Astrocyte (in vitro differentiated cells and primary cell): ENCODE measurements at places on chromosomes 5 and 9. TPM values are rescaled to one million over a fixed set of nuclear protein-coding genes. Genes with fewer than 3 reads are reported as not detected.
A peak's percentile ranks its signal among the peaks of the same experiment; 100 is the strongest.

The ADGRV1 gene
- total RNA-seq = 5.4 and 10.0 TPM in 2 replicates

The PCDHB2 gene
- 44.3 and 50.7 TPM in 2 replicates for total RNA-seq

The PDCD1LG2 gene
- 8.8 and 9.4 TPM in 2 replicates for total RNA-seq

The NSG2 gene
- 0.09 and 0.38 TPM in 2 replicates for total RNA-seq

The ZFR gene
- total RNA-seq = 65.8 and 68.4 TPM in 2 replicates

The NEUROG1 gene
- total RNA-seq = not detected in 2 replicates

The SLC1A3 gene
- 20.9 and 23.8 TPM in 2 replicates for total RNA-seq

The RORB gene
- 0.11 and 0.17 TPM in 2 replicates for total RNA-seq

The SHC3 gene
- 3.1 and 4.6 TPM in 2 replicates for total RNA-seq

DNA sequence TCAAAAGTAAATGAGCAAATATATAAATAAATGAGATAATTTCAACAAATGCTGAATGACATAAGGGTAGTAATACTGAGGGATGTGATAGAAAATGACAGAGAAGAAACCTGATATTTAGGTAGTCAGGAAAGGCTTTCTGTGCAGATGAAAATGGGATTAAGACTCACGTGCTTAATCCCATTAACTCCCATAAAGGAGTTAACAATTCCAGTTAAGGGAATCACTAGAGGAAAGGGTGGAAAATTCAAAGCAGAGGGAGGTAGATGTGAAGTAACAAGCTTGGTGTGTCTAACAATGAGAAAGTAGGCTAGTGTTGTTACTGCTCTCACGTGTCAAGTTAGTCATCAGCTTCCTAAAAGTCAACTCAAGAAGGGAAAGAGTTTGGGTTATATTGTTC lies 90.5 kb upstream of the TRIM32 start:
- no peaks in the 10 kb centered on the region for H3K36me3 ChIP-seq
- H3K27ac ChIP-seq = no peak overlapping the region
- H3K4me3 ChIP-seq = no peak overlapping the region
- no peaks in the 10 kb centered on the region for H3K27me3 ChIP-seq

DNA sequence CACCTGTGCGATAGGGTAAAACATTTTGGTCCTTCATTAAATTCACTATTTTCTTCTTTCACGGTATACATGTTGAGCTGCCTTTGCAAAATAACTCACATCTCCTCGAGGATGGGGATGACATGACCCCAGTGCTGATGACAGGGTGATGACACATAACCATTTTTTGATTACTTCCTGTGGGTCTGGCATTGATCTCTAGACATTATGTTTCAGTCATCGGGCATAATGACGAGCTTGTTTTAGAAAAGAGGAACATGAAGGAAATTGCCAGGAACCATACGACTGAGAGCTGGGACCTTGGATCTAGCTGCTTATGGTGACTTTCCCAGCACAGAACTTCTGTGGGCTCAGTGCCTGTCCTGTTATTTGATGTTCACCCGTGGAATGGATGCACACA lies 25.2 kb downstream of the COL5A1 start:
- peaks cover 22% of the 10 kb centered on the region for H3K36me3 ChIP-seq
- H3K27me3 ChIP-seq = no peaks in the 10 kb centered on the region
- no peak overlapping the region for H3K4me3 ChIP-seq

DNA sequence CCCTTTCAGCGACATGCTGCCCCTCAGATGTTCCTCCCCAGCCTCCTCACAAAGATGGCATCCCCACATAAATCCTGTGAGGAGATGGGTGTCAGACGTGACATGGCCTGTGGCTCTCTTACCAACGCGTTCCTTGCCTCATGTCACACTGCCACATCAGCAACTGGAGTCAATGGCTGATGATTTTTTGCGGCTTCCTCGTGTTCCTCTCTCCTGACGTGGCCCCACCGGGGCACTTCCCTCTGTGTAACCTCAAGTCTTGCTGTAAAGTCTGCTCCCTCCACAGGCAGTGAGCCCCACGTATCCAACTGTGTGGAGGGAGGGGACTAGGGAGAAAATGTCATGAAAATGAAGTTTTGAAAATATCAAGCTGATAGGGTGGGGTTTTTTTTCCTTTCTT lies 53.2 kb upstream of the SHISAL2B start:
- H3K4me1 ChIP-seq = no peaks in the 10 kb centered on the region
- no peak for DNase-seq
- no peak overlapping the region for H3K27ac ChIP-seq
- H3K4me3 ChIP-seq = no peak overlapping the region
- H3K36me3 ChIP-seq = no peaks in the 10 kb centered on the region

- H3K4me1 ChIP-seq = peaks cover 9% of the 10 kb centered on the region
- H3K27ac ChIP-seq = no peak overlapping the region
- H3K4me3 ChIP-seq = no peak overlapping the region
- DNase-seq = peak; percentile 65
Observed at GRCh38 chr5:175842951-175843793, 28.2 kb upstream of the CPLX2 start.

DNA sequence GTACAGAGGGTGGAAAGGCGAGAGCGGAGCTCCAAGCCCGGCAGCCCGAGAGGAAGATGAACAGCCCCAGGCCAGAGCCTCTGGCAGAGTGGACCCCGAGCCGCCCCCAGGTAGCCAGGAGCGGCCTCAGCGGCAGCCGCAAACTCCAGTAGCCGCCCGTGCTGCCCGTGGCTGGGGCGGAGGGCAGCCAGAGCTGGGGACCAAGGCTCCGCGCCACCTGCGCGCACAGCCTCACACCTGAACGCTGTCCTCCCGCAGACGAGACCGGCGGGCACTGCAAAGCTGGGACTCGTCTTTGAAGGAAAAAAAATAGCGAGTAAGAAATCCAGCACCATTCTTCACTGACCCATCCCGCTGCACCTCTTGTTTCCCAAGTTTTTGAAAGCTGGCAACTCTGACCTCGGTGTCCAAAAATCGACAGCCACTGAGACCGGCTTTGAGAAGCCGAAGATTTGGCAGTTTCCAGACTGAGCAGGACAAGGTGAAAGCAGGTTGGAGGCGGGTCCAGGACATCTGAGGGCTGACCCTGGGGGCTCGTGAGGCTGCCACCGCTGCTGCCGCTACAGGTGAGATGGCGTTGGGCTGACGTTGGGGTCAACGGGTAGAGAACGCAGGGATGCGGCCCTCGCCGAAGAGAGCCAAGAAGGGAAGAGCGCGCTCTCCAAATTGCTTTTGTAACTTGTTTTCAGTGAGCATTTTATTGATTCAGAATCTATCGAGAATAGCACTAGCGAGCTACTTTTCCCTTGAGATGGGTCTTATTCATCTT lies at the start of gene PTGER4:
TSS of gene PTGER4 (plus strand) at position 3 of the 769 bp plus-strand sequence. CDS start 1,079 bp downstream, outside the sequence.
- H3K4me3 ChIP-seq = peak within 1 kb of the TSS; percentile 79
- H3K27me3 ChIP-seq = no peaks in the 10 kb centered on the region
- peak within 1 kb of the TSS; percentile 97 for H3K27ac ChIP-seq
- H3K36me3 ChIP-seq = no peaks in the 10 kb centered on the region

DNA sequence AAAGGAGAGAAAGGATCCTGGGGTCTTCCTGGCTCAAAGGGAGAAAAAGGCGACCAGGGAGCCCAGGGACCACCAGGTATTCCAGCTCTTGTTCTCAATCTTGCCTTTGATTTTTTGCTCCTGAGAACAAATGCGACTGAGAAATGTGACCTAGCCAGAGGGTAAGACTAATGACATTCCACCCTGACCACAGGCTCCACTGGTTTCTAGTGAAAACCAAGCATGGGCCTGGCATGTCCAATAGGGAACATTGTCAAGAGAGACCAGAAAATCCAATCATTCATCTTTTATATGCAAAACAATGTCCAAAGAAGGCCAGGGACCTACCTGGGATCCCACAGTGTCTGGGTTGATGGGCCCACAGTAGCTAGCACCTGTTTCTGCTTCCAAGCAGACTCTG lies 50.3 kb upstream of the TGFBR1 start:
- no peaks in the 10 kb centered on the region for H3K36me3 ChIP-seq
- peaks cover 74% of the 10 kb centered on the region for H3K4me1 ChIP-seq
- H3K4me3 ChIP-seq = no peak overlapping the region

GRCh38 chr5:107118184-107119019 lies 552.3 kb downstream of the EFNA5 start:
- H3K4me3 ChIP-seq = no peak overlapping the region
- H3K27me3 ChIP-seq = no peaks in the 10 kb centered on the region
- no peaks in the 10 kb centered on the region for H3K36me3 ChIP-seq
- no peaks in the 10 kb centered on the region for H3K4me1 ChIP-seq
- no peak overlapping the region for H3K27ac ChIP-seq

GRCh38 chr5:103358305-103358995 lies 99.9 kb downstream of the MACIR start:
- H3K27me3 ChIP-seq = no peaks in the 10 kb centered on the region
- H3K27ac ChIP-seq = no peak overlapping the region
- no peak for DNase-seq
- no peaks in the 10 kb centered on the region for H3K36me3 ChIP-seq
- H3K4me3 ChIP-seq = no peak overlapping the region

GRCh38 chr9:110897943-110898342 lies 140.3 kb downstream of the LPAR1 start:
- H3K4me3 ChIP-seq = no peak overlapping the region
- no peaks in the 10 kb centered on the region for H3K27me3 ChIP-seq
- H3K27ac ChIP-seq = no peak overlapping the region
- no peaks in the 10 kb centered on the region for H3K4me1 ChIP-seq
- H3K36me3 ChIP-seq = no peaks in the 10 kb centered on the region

DNA sequence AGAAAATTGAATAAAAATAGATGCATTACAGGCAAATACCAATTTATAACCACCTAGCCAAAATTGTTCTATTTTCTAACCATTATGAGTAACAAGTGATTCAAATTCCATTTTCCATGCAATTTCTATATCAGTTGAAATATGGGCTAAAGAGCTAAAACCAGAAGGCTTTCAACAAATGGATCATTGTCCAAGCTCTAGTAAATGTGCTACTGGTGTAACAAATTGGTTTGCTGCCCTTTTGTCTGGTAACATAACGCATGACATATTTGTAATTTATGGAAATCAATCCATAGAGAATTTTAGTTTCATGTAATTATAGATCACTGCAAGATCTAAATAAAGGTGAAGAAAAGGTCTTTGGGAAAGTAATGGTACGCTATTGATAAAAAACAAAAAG lies 708.0 kb upstream of the GRAMD2B start:
- no peak overlapping the region for H3K27ac ChIP-seq
- peaks cover 13% of the 10 kb centered on the region for H3K4me1 ChIP-seq
- H3K27me3 ChIP-seq = no peaks in the 10 kb centered on the region
- no peak overlapping the region for H3K4me3 ChIP-seq
- H3K36me3 ChIP-seq = no peaks in the 10 kb centered on the region
- DNase-seq = no peak

DNA sequence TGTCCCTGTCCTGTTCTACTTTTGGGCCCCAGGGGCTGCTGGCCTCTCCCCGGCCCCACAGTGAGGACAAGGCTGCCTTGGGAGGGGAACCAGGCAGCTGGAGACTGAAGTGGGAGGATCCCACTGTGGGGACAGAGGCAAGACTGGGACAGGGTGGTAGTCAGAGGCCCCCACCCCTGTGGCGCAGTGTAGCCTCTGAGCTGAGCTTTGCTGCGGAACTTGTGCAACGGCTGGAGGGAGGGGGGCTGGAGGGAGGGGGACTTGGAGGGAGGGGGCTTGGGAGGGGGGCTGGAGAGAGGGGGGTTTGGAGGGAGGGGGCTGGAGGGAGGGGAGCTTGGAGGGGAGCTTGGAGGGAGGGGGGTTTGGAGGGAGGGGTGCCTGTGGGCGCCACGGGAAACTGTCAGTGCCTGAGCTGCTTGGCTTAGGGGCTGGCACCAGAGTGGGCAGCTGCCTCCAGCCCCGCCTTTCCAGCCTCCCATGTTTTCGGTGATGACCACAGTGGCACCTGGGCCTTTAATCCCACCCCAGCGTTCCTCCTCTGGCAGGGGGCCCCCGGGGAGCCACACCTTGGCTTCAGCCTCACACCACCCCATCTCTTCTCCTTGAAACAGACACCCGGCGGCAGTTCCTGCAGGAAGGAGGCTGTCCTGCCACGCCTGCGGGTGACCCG lies 2.3 kb upstream of the FUT7 start:
- no peaks in the 10 kb centered on the region for H3K36me3 ChIP-seq
- H3K4me1 ChIP-seq = peaks cover 2% of the 10 kb centered on the region
- no peaks in the 10 kb centered on the region for H3K27me3 ChIP-seq
- DNase-seq = no peak
- H3K4me3 ChIP-seq = no peak overlapping the region

GRCh38 chr5:77981820-77982219 lies 205.7 kb upstream of the TBCA start:
- no peak for DNase-seq
- H3K27ac ChIP-seq = no peak overlapping the region
- H3K27me3 ChIP-seq = peaks cover 29% of the 10 kb centered on the region
- H3K4me1 ChIP-seq = no peaks in the 10 kb centered on the region

DNA sequence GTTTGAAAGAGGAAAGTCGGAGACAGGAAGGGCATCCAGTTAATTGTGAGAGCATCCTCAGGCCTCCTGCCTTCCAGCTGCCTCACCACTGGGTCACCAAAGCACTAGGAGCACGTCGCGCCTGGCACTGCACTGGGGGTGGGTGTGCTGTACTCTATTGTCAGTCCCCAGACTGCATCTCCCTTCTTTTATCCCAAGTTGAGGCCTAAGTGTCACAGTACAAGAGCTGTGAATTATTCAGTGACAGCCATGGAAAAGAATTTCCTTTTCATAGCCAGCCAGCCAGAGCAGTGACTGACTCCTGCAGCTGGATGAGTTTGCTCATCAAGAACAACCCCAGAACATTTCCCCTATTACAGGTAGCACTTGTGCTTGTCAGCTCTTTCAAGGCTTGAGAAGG lies 16.3 kb downstream of the CLTA start:
- peaks cover 28% of the 10 kb centered on the region for H3K4me1 ChIP-seq
- H3K36me3 ChIP-seq = peaks cover 68% of the 10 kb centered on the region
- peak overlapping the region; percentile 57 for H3K27ac ChIP-seq
- H3K4me3 ChIP-seq = no peak overlapping the region
- peak; percentile 60 for DNase-seq

DNA sequence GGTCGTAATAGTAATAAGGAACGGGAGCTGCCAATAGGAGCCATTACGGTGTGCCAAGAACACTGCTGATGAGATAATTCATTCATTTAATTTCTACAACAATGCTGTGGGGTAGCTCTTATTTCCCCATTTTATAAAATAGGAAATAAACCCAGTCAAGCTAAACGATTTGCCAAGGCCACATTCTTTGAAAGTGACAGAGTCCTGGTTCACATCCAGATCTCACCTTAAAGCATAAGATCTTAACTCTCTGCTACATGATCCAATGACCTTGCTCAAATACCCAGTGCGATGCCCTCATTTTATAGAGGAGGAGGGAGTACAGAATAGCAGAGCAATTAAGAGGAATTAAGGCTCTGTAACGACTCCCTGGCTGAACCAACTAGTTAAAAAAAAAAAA lies 5.0 kb downstream of the PDE6A start:
- no peak for DNase-seq
- peaks cover 37% of the 10 kb centered on the region for H3K4me1 ChIP-seq
- no peaks in the 10 kb centered on the region for H3K36me3 ChIP-seq

- peak overlapping the region; percentile 29 for H3K4me3 ChIP-seq
- H3K36me3 ChIP-seq = no peaks in the 10 kb centered on the region
- DNase-seq = peak; percentile 12
- peaks cover 9% of the 10 kb centered on the region for H3K4me1 ChIP-seq
Observed at GRCh38 chr9:132141344-132141947, 20.4 kb upstream of the NTNG2 start.

- no peaks in the 10 kb centered on the region for H3K27me3 ChIP-seq
- no peak overlapping the region for H3K27ac ChIP-seq
- H3K4me1 ChIP-seq = no peaks in the 10 kb centered on the region
- peaks cover 6% of the 10 kb centered on the region for H3K36me3 ChIP-seq
- no peak for DNase-seq
Observed at GRCh38 chr5:32729651-32730050, 18.5 kb downstream of the NPR3 start.
